Thoracic aorta (tissue), 2 donors: ENCODE measurements at places on chromosomes 4 and X.

DNA sequence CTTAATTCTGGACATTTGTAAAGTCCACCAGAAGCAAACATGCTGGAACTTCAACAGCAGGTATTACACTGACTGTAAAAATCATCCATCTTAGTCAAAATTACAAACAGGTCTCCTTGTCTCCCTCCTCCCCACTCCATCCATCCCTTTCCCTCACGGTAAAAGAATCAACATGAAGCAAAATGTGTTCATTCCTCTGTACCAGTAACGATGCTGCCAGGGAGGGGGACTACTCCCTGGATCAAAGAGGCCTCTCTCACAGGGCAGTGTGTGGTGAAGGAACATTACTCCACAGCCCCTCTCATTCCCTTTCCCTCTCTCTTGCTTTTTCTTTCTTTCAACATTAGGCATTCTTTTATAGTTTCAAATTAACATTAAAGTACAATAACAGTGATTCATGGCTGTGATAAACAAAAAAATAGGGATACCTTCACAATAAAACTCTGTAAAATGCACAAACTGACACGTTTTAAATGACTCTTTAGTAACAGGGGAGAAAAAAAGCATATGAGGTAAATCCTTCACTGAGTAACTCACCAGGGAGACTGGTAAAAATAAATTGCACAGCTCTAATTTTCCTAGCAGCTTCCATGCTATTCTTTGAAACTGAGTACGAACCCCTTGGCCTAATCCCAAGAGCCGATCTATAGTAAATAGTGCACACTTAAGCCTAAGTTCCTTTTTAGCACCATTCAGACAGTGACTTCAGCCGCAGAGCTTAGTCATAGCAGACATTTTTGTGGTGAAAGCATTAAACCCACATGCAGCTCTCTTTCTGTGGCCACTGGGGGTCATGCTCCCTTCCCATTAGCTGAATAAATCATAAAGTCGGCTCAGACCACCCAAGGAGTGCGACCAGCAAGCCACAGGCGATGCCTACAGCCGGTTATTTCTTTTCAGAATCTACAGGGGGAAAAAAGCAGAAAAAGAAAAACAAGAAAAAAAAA lies 215.6 kb upstream of the GYPA start:
- DNase-seq, result no peak

- DNase-seq, result no peak
Observed at GRCh38 chr4:181611033-181611711, 632.0 kb upstream of the TENM3 start.

DNA sequence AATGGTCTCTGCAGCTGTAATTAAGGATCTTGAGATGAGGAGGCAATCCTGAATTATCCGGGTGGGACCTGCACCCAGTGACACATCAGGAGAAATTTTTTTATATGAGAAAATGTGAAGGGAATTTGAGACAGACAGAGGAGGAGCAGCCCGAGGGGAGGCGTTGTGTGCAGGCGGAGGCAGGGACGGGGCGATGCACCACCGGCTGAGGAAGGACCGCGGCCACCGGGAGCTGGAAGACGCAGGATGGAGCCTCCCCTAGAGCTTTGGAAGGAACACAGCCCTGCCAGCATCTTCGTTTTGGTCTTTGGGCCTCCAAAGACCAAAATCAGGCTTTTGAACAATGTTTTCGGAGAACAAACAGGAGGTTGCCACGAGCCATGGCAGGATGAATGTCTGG lies 85.0 kb upstream of the ADRA2C start:
- DNase-seq, result no peak

DNA sequence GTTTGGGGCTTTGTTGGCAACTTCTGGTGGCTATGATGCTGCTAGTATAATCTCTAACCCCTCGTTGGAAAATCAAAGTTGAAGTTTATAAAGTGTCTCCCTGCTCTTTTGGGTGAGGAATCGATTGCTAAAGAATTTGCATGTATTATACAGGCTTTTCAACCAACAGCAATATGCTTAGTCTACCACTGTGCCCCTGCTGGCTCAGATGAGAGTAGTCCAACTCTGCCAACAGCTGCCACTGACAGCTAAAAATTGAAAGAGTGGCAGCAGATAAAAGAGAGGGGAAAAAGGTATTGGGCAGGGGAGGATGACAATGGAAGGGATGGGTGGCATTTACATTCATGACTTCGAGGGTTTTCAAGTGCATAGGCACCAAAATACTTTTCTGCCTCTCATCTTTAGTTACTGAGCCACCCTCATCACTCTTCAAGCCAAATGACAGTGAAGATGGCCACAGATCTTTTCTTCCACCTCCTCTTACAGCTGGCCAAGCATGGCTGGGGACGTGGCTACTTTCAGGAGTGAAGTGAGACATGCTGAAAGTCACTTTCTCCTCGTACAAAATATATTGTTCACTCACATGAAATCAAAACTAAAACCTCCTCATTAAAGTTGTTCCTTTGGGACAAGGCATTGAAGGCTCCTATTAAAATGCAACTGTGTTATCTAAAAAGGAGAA lies 2.7 kb upstream of the GRIA3 start:
- DNase-seq, result no peak

GRCh38 chrX:102652031-102652688 lies 877 bp downstream of the GPRASP1 start:
- no peak for DNase-seq

DNA sequence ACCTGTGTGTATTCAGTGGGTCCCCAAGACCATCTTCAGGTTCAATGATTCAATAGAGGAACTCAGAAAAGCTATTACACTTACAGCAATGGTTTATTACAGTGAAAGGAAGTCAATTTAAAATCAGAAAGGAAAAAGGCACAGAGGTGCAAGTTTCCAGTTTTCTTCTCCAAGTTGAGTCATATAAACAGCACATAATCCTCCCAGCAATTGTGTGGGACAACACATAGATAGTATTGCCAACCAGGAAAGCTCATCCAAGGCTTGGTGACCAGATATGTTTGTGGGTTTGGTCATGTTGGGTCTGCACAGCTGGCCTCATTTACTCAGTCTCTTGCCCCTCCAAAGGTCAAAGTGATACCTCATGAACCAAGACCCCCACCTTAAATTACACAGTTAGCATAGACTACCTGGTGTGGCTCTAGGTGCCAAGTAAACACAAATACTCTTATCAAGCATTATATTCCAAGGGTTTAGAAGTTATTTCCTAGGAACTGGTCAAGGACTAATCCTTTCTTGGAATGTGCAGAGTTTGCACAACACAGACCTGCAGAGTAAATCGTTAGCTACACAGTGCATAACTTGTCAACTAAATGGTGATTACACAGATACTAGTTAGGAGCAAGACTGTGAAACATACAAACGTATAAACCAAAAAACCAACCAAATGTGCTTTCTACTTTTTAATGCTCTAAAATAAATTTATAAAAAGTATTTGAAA lies 777.3 kb downstream of the PCDH18 start:
- no peak for DNase-seq

GRCh38 chrX:22987452-22987851 lies 12.3 kb upstream of the DDX53 start:
- DNase-seq, result no peak

DNA sequence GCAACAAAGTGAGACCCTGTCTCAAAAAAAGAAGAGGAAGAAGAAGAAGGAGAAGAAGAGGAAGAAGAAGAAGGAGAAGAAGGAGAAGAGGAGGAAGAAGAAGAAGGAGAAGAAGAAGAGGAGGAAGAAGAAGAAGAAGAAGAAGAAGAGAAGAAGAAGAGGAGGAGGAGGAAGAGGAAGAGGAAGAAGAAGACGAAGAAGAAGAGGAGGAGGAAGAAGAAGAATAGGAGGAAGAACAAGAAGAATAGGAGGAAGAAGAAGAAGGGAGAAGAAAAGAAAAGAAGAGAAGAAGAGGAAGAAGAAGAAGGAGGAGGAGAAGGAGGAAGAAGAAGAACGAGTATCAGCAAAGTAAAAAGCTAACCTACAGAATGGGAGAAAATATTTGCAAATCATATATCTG lies 33.3 kb upstream of the LONRF3 start:
- no peak for DNase-seq

DNA sequence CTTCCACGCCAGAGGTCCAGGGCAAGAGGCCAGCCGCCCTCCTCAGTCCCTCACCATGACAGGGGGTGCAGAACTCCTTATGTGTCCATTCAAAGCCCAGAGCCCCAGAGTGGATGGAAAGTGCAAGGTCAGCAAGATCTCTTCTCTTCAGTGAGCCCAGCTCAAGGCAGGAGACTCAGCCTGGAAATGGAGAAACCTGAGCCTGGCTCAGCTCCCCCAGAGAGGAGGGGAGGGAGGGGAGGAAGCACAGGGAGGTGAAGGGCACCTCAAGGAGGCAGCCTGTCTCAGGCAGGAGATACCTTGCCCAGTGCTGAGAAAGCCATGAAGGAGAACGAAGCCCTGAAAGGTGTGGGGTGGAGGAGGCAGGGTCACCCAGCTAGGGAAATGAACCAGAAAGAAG lies 121.8 kb upstream of the PJA1 start:
- DNase-seq, result no peak

DNA sequence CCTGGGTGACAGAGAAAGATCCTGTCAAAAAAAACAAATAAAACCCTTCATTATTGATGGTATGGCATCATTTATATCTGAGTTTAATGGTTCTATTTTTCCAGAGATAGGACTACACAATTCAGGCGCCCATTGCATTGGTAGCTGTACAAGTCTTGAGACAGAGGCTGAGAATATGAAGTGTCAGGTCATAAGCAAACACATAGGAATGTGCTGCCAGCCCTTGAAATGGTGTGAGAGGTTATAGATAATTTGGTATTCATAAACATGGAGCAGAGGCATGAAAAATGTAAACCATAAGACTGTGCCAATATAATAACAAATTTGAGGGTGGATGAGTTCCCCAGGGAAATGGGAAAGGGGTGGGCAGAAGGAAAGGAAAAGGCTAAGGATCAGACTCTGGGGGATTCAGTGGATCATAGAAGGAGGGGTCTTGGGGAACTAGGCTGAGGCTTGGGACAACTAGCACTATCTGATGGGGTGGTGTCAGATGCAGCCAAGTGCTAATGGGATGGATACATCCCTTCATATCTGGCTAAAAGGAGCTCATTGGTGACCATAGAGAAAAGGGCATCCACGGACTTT lies 50.8 kb downstream of the MAOA start:
- no peak for DNase-seq

- DNase-seq, result no peak
Observed at GRCh38 chr4:8910822-8911315, 39.2 kb upstream of the HMX1 start.

DNA sequence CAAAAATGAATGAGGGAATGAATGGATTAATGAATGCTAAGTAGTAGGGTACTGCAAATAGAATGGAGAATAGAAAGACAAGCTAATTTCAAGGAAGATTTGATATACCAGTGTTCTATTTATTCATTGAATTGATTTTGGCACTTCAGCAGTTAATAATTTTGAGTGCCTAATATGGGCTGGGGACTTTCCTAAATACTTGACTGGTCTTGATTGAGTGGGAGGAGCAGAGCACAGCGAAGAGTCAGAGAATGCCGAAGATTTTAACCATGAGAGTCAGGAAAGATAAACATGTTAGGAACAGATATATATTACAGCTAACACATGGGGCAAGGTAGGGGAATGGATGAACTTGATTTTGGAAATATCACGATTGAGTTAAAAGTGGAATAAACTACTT lies 10.6 kb downstream of the IL15 start:
- no peak for DNase-seq

DNA sequence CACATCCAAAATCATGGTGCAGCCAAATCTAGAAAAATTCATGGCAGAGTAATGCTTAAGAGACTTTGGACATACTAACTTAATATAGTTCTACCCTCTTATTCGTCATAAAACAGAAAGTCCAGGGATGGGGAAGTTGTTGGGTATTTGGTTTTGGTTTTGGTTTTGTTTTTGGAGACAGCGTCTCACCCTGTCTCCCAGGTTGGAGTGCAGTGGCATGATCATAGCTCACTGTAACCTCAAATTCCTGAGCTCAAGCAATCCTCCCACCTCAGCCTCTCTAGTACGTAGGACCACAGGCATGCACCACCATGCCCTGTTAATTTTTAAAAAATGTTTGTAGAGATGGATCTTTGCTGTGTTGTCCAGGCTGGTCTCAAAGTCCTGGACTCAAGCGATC lies 271.8 kb upstream of the TENM3 start:
- DNase-seq, result no peak

- no peak for DNase-seq
Observed at GRCh38 chr4:91099666-91100065, 972.5 kb downstream of the CCSER1 start.

DNA sequence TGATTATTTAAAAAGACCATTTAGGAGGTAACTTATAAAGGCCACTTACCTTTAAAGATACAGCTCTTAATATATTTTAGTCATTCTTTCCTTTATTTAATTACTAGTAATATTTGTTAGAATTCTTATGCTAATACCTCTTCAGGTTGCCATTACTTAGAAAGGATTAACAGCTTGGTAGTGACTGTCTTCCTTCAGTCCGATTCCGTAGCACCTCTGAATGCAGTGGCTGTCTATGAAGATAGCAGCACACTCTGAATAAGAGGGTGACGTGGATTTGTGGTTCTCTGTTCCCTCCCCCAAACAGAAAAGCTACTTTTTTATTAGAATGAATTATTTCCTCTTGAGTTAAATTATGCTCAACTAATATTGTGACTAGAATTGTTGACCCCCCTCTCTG lies 92.6 kb upstream of the TENM3 start:
- no peak for DNase-seq

GRCh38 chr4:8541981-8542715 lies 38.0 kb upstream of the GPR78 start:
- DNase-seq, result no peak

- DNase-seq, result no peak
Observed at GRCh38 chrX:69987691-69988090, 62.0 kb downstream of the AWAT2 start.

GRCh38 chrX:150164971-150165600 lies 198.0 kb upstream of the MAMLD1 start:
- DNase-seq, result no peak

GRCh38 chr4:182263562-182263961 lies 20.4 kb downstream of the TENM3 start:
- DNase-seq, result no peak

- no peak for DNase-seq
Observed at GRCh38 chr4:133812236-133812635, 389.4 kb downstream of the PABPC4L start.

- no peak for DNase-seq
Observed at GRCh38 chr4:3835527-3836405, 69.6 kb downstream of the ADRA2C start.

GRCh38 chr4:102094481-102094880 lies 250.8 kb downstream of the SLC39A8 start:
- no peak for DNase-seq

GRCh38 chr4:139144161-139144859 lies 32.7 kb downstream of the ELF2 start:
- no peak for DNase-seq

GRCh38 chrX:100731441-100732281 lies at the start of gene SYTL4:
TSS of gene SYTL4 (minus strand) at chrX:100732121. CDS start at chrX:100702037, 30,084 bp downstream.
- DNase-seq, result no peak
